ENCODE measurements at places on chromosomes 5 and 9. TPM values are rescaled to one million over a fixed set of nuclear protein-coding genes. Genes with fewer than 3 reads are reported as not detected.
A peak's percentile ranks its signal among the peaks of the same experiment; 100 is the strongest.

GRCh38 chr9:98573749-98574278, 134.9 kb downstream of the GABBR2 start:
- H3K4me1 ChIP-seq, result peaks cover 14% of the 10 kb centered on the region
- DNase-seq, result no peak
- no peak overlapping the region for H3K27ac ChIP-seq

GRCh38 chr9:7653262-7653661, 146.3 kb downstream of the DMAC1 start:
- H3K4me1 ChIP-seq, result peaks cover 9% of the 10 kb centered on the region
- no peaks in the 10 kb centered on the region for H3K27me3 ChIP-seq
- no peak overlapping the region for H3K4me3 ChIP-seq
- no peak for DNase-seq
- H3K27ac ChIP-seq, result no peak overlapping the region
- H3K36me3 ChIP-seq, result no peaks in the 10 kb centered on the region

DNA sequence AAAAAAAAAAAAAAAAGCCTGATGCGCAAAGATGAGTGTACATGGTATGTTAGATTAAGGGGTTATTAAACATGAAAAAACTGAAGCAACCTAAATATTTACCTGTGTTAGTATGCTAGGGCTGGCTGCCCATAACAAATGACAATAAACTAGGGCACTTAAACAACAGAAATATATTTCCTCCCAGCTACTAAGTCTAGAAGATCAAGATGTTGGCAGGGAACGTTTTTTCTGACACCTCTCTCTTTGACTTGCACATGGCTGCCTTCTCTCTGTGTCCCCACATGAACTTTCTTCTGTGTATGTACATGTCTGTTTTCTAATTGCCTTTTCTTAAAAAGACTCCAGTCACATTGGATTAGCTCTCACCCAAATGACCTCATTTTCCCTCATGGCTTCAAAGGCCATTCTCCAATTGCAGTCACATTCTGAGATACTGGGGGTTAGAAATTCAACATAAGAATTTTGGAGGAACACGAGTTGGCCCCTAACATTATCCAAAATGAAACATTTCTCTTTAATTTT, 694.5 kb downstream of the CDH9 start:
- peaks cover 13% of the 10 kb centered on the region for H3K36me3 ChIP-seq
- no peaks in the 10 kb centered on the region for H3K27me3 ChIP-seq
- H3K27ac ChIP-seq, result no peak overlapping the region
- no peak overlapping the region for H3K4me3 ChIP-seq
- DNase-seq, result no peak

GRCh38 chr9:132597073-132597775, 14.8 kb downstream of the BARHL1 start:
- no peak overlapping the region for H3K4me3 ChIP-seq
- no peaks in the 10 kb centered on the region for H3K4me1 ChIP-seq
- no peak for DNase-seq
- peaks cover 32% of the 10 kb centered on the region for H3K27me3 ChIP-seq
- peaks cover 89% of the 10 kb centered on the region for H3K36me3 ChIP-seq
- H3K27ac ChIP-seq, result no peak overlapping the region

DNA sequence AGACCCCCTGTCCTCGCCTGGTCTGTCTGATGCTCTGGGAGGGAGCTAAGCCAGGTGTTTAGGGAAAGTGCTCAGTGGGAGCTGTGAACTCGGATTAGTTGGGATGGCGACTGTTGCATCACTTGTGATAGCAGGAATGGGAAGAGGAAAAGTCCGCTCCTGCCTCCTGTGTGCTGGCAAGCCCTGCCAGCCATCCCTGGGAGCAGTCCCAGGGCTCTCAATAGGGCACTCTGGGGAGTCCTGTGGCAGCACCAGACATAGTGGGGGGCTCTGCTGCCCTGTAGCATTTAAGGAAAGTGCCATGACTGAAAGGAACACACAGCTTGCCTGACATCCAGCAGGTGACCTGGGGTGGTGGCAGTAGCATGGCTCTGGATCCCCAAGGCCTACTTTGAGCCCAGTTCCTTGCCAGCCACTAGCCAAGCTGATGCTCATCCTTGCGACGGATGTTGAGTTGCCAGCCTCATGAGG, 81.5 kb downstream of the AMBP start:
- H3K4me1 ChIP-seq, result peaks cover 20% of the 10 kb centered on the region
- no peak overlapping the region for H3K27ac ChIP-seq
- peaks cover 2% of the 10 kb centered on the region for H3K36me3 ChIP-seq
- H3K27me3 ChIP-seq, result no peaks in the 10 kb centered on the region
- no peak overlapping the region for H3K4me3 ChIP-seq

GRCh38 chr5:37838152-37838932, 1.5 kb downstream of the GDNF start:
- peak overlapping the region; percentile 49 for H3K4me3 ChIP-seq
- peaks cover 31% of the 10 kb centered on the region for H3K4me1 ChIP-seq
- DNase-seq, result no peak

DNA sequence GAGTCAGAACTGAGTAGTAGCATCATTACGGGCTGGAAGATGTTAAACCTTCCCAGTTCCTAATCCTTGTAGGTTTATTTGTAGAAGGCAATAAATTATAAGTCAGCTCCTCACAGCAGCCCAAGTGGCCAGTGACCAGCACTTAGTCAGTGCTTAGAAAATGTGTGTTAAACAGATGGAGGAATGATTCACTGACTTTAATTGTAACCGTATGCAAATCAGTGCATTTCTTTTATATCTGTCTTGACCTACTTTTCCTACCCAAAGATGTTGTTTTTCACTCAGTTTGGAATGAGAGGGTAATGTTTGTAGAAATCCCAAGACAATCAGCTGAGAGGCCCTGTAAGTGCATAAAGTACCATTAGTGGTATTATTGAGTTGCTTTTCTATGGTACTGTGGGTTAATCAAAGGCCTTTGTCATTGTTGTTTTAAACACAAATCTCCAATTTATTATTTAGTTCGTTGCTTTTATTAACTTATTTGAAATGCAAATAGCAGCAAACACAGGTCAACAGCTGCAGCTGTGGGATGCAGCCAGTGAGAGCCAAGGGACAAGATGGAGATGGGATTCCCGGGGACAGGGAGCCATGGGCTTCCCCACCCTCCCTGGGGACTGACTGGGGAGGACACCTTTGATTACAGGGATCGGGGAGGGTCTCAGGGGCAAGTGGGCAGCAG, 49.8 kb downstream of the MAP1B start:
- no peak overlapping the region for H3K4me3 ChIP-seq
- H3K36me3 ChIP-seq, result no peaks in the 10 kb centered on the region

- no peak for DNase-seq
- no peaks in the 10 kb centered on the region for H3K36me3 ChIP-seq
- peak overlapping the region; percentile 76 for H3K4me3 ChIP-seq
- H3K4me1 ChIP-seq, result peaks cover 18% of the 10 kb centered on the region
- peak overlapping the region; percentile 83 for H3K27ac ChIP-seq
These were observed 158.6 kb upstream of the SHB start for GRCh38 chr9:38227656-38228055.

The RPS23 gene
- 3,932 TPM for total RNA-seq

The SYK gene
- 7.5 TPM for total RNA-seq

The FAT2 gene
- not detected for total RNA-seq
